Activated CD4-positive, alpha-beta T cell treated with anti-CD3 and anti-CD28 coated beads, Interleukin-2, amount 50 U/mL, for 48 hours (primary cell): ENCODE measurements at places on chromosomes 2 and 18.

- no peak for DNase-seq
Observed at GRCh38 chr2:74815941-74816340, 18.0 kb upstream of the HK2 start.

GRCh38 chr2:23600346-23600745, 215.4 kb downstream of the KLHL29 start:
- DNase-seq = no peak

GRCh38 chr2:123935405-123935804, 89.7 kb upstream of the CNTNAP5 start:
- DNase-seq = no peak

GRCh38 chr2:222715742-222716141, 44.3 kb downstream of the MOGAT1 start:
- no peak for DNase-seq

- no peak for DNase-seq
Observed at GRCh38 chr2:234128606-234129005, 78.1 kb downstream of the SPP2 start.

- DNase-seq = no peak
Observed at GRCh38 chr2:163617517-163617916, 118.3 kb downstream of the FIGN start.

DNA sequence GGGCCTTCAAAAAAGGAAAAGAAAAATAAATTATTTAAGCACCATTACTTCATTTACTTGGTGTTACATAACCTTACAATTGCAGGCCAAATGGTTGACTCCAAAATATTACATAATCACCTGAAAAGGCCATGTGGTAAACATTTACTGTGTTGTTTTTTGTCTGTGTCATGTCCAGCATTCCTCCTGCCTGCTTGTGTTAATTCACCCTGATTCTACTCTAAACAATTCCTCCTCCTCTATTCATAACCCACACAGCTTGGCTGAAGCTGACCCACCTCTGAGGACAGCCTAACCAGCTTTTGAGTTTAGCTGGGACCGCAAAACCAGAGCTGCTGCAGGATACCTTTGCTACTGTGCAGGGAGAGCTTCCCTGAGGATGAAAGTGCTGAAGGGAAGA, 35.4 kb downstream of the TMX3 start:
- no peak for DNase-seq

- DNase-seq = no peak
Observed at GRCh38 chr2:241774419-241775222, 2.0 kb upstream of the GAL3ST2 start.

- no peak for DNase-seq
Observed at GRCh38 chr2:97932975-97933662, 62.6 kb downstream of the TMEM131 start.

GRCh38 chr18:34742891-34743341, 32.8 kb downstream of the DTNA start:
- DNase-seq = no peak

- no peak for DNase-seq
Observed at GRCh38 chr2:8352296-8352695, 329.6 kb upstream of the ID2 start.

DNA sequence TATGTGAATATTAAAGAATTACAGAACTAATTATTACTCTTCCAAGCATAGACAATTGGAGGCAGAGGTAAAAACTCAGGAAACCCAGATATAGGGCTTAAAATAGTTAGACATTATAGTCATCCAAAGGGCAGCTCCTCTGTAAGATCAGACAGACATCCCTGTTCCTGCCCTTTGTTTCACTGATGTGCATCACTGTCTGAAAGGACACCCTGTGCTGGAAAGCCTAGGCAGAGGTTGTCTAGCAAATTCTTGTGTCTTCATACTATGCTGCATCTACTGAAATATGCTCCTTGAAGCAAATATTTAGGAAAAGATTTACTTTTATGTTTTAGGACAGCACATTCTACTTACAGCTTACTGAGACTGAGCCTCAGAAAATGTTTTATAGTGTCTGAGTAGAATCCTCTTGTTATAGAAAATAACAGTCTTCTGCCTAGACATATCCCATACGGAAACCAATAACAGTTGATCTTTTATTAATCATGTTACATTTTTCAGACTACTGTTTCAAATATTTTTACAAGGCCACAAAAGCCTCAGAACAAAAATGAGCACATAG, 977.3 kb upstream of the CDH2 start:
- DNase-seq = no peak

DNA sequence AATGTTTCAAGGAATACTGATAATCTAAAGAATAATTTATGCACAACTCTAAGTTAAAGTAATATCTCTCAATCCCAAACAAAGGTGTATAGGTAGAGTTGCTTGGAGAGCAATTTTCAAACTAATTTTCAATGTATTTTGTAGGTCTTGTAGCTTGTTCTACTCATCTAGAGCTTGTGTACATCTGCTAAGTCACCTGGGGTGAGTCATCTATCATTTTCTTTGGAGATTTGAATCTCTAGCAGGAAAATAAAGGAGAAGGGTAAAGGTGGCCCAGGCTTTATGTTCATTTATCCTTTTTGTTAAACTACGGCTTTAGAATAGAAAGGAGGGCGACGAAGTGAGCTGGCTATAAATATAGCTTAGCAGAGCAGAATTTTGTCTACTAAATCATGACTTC, 76.8 kb upstream of the THUMPD2 start:
- no peak for DNase-seq

DNA sequence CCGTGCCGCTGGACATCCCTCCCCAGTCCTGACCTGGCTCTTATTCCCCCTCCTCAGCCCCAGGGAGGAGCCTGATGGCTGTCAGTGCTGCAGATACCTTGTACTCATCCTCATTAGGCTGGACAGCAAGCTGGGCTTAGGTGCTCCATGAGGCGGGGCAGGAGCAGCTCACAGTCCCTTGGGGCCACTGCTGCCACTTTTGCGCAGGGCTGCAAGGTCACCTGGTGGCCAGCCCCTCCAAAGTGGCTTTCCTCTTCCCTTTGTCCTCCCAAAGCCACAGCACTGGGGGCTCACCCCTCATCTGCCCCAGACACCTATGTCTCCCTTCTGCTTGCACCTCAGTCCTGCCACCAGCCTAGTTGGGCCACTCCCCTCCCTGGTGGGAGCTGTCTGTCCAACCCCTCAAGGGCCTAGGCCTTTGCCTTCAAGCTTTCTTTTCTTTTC, 60.8 kb downstream of the FAM168B start:
- no peak for DNase-seq

DNA sequence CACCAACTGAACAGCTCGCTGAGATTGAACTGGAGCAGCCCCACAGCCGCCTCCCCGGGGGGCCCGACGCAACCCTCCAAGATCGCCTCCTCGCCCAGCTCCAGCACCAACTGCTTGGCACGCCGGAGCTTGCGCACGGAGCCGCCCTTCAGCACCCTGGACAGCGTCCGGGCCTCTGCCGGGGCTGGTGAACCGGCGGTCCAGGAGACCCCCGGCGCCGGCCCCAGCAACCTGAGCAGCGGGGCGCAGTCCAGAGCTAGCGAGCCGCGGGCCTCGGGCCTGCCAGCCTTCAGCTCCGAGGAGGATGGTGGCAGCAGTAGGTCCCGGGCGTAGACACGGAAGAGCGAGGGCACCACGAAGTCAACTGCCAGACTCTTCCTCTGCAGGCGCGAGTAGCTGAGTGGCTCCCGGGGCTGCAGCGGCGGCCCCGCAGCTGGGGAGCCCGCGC, 1.2 kb downstream of the ALK start:
- peak; percentile 53 for DNase-seq

DNA sequence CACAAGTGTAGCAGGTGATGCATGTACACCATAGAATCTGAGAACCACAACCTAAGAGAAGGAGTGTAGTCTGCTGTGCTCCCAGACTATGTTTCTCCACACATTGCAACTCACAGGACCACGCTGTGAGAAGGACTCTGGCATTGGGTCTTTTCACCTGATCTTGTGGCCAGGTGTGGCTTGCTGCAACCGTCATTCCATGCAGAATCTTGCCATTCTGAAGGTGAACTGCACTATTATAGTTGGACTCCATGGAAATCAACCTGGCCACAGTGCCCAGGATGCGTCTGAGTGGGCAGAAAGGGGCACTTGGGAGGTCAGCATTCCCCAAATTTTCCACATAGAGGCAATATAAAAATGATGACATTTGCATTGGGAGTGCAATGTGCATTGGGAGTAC, 122.2 kb downstream of the CAPN13 start:
- no peak for DNase-seq

DNA sequence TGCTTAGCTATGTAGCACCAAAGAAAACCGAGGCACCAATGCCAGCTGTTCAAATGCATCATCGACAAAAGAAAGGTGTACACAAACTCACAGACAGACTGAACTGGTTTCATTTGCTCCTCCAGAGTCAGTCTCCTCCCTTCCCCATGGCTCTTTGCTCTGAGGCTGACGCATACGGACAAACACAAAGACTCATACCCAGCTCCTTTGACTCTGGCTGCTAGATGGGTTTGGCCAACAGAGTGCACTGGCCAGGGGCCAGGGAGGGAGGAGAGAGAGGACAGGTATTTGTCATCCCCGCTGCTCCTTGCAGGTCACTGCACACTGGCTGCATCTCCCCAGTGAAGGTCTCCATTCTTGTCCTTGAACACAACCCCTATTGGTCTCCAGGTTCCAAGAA, 40.7 kb downstream of the DNER start:
- no peak for DNase-seq

- no peak for DNase-seq
Observed at GRCh38 chr2:65576861-65577601, 144.6 kb upstream of the SPRED2 start.

- DNase-seq = no peak
Observed at GRCh38 chr18:71583252-71583651, 960.9 kb downstream of the CBLN2 start.

DNA sequence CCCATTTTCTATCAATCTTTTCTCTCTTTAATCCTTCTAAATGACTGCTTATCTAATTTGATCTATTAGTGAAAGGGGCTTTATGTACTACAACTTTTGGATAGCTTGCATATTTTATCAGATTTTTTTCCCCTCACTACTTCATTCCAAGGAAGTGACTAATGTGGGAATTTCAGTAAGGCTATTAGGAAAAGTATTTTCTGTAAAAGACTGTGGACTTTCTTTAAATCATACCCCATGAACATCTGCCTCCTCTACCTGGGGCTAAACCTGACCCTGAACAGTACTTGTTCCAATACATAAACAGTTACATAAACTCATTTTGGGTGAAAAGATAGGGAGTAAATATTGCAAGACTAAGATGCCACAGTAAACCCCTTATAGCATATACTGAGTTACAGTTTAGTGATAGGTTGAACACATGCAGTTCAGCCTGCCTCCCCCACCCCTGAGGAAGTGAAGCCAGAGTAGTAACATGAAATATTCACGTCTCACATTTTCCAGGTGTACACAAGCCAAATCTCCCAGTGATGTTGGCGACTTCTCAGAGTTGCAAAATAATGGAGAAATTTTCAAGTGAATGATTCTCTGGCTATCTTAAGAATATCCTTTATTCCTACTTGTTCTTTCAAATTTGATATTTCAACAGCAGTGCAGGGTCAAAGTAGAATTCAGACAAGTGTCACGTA, 590.9 kb upstream of the ZEB2 start:
- no peak for DNase-seq

DNA sequence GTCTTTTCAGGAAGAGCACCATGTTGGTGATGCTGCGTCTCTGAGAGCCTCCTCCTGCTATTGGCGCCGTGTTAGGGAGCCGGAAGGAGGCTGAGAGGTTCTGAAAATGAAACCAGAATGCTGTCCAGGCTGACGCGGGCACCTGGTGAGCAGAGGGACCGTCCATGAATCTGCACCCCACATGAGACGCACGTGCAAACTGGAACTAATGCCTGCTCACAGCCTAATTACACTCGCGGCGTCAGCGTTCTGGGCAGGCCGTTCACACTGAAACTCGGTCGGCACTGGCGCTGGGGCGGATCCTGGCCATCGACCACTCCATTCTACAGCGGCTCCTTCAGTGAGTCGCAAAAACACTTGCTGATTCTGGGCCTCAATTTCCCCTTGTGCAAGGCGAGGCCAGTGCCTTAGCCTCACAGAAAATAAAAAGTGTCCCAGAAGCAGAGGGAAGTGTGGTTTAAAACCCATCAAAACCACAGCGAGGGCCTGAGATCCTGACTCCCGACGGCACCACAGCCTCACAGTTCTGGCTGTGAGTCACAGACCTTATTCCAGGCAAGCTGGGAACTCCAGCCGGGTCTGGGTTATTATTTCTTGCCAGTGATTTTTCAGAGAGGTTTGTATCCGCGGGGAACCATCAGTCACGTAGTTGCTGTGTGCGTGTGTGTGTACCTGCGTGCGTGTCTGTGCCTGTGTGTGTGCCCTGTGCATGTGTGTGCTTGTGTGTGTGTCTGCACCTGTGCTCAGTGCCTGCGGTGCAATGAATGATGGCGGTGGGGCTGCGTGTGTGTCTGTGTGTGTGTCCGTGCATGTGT, 49.1 kb upstream of the CTDP1 start:
- DNase-seq = no peak

- no peak for DNase-seq
Observed at GRCh38 chr2:158904627-158905177, 63.7 kb upstream of the TANC1 start.

GRCh38 chr2:5230855-5231254, 461.3 kb upstream of the SOX11 start:
- DNase-seq = no peak

- DNase-seq = no peak
Observed at GRCh38 chr2:36886664-36887063, 79.7 kb downstream of the STRN start.

- DNase-seq = no peak
Observed at GRCh38 chr2:12428786-12429185, 287.9 kb upstream of the TRIB2 start.

DNA sequence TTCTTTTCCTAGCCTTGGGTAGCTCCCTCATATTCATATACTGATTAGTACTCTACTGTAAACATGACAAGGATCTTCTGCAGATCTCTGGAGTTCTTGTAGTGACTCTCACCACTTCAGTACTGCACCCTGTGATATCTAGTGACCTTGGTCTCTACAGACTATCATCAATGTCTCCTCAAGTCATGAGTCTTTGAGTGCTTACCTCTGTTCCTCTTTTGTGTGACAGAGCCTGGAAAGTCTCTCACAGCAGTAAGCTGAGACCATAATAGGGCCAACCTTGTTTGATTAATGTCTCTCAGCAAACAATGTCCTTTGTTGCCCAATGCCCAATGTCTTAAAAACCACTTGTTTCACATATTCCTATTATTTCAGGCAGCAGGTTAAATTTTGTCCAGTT, 34.2 kb upstream of the BAZ2B start:
- no peak for DNase-seq

- DNase-seq = peak; percentile 28
Observed at GRCh38 chr2:60867848-60868247, 13.5 kb upstream of the REL start.
